Hepatocyte (in vitro differentiated cells): ENCODE measurements at places on chromosomes 5 and 9. TPM values are rescaled to one million over a fixed set of nuclear protein-coding genes. Genes with fewer than 3 reads are reported as not detected.

Gene PITX1
- 141 and 156 TPM in 2 replicates for polyA plus RNA-seq

Gene SPATA31C1
- not detected in 2 replicates for polyA plus RNA-seq

Gene ALG2
- polyA plus RNA-seq: 48.3 and 64.0 TPM in 2 replicates

Gene PHF19
- polyA plus RNA-seq: 25.4 and 30.9 TPM in 2 replicates

Gene BTNL9
- 0.11 and 1.4 TPM in 2 replicates for polyA plus RNA-seq

Gene RETREG1
- polyA plus RNA-seq: 24.0 and 24.3 TPM in 2 replicates

Gene OR1J2
- polyA plus RNA-seq: not detected in 2 replicates

Gene CNOT6
- polyA plus RNA-seq: 9.9 and 12.0 TPM in 2 replicates

Gene EHMT1
- 47.0 and 47.7 TPM in 2 replicates for polyA plus RNA-seq

GRCh38 chr5:9283021-9283420 lies 262.9 kb downstream of the SEMA5A start:
- no peak for DNase-seq
- H3K27me3 ChIP-seq: no peaks in the 10 kb centered on the region
- H3K4me1 ChIP-seq: peaks cover 6% of the 10 kb centered on the region
- H3K4me3 ChIP-seq: no peak overlapping the region
- no peak overlapping the region for H3K27ac ChIP-seq

GRCh38 chr5:157956271-157956885 lies 97.4 kb upstream of the CLINT1 start:
- H3K4me3 ChIP-seq: no peak overlapping the region
- no peaks in the 10 kb centered on the region for H3K4me1 ChIP-seq
- H3K27ac ChIP-seq: peak overlapping the region; percentile 63
- no peaks in the 10 kb centered on the region for H3K36me3 ChIP-seq
- H3K27me3 ChIP-seq: no peaks in the 10 kb centered on the region

GRCh38 chr5:146188358-146188757 lies 5.9 kb upstream of the LARS1 start:
- no peak overlapping the region for H3K27ac ChIP-seq
- no peaks in the 10 kb centered on the region for H3K36me3 ChIP-seq
- H3K4me3 ChIP-seq: no peak overlapping the region
- H3K27me3 ChIP-seq: no peaks in the 10 kb centered on the region
- no peak for DNase-seq

GRCh38 chr9:114889802-114890224 lies 40.6 kb downstream of the TNFSF8 start:
- H3K4me1 ChIP-seq: peaks cover 6% of the 10 kb centered on the region
- no peak overlapping the region for H3K4me3 ChIP-seq
- no peaks in the 10 kb centered on the region for H3K27me3 ChIP-seq
- H3K27ac ChIP-seq: no peak overlapping the region
- H3K36me3 ChIP-seq: no peaks in the 10 kb centered on the region

GRCh38 chr5:176427971-176428370 lies 11.6 kb upstream of the CLTB start:
- no peak overlapping the region for H3K4me3 ChIP-seq
- H3K36me3 ChIP-seq: no peaks in the 10 kb centered on the region
- H3K27me3 ChIP-seq: no peaks in the 10 kb centered on the region

DNA sequence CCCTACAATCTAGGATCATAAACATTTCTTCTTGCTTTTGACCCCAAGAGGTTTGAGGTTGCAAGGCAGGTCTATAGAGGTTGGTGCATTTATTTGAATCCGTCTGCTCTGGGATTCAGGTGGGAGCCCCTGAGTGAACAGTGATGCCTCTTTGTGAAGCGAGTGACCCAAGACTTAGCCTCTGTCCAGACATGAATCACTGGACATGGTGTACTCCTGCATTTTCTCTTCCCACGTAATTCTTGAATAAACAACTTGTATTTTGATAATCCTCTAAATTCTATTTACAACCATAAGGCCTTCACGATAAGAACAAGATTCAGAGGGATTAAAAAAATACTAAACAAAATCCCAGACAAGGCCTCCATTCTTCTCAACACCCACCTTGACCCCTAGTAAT lies 67.5 kb upstream of the PLPP6 start:
- no peak for DNase-seq
- H3K27me3 ChIP-seq: no peaks in the 10 kb centered on the region
- H3K36me3 ChIP-seq: no peaks in the 10 kb centered on the region
- peak overlapping the region; percentile 29 for H3K27ac ChIP-seq

GRCh38 chr9:33649463-33649862 lies 125.4 kb downstream of the ANKRD18B start:
- peaks cover 10% of the 10 kb centered on the region for H3K27me3 ChIP-seq
- no peaks in the 10 kb centered on the region for H3K4me1 ChIP-seq

- no peak for DNase-seq
- no peaks in the 10 kb centered on the region for H3K36me3 ChIP-seq
- no peaks in the 10 kb centered on the region for H3K4me1 ChIP-seq
- H3K27me3 ChIP-seq: no peaks in the 10 kb centered on the region
- H3K27ac ChIP-seq: no peak overlapping the region
- no peak overlapping the region for H3K4me3 ChIP-seq
Measured at GRCh38 chr9:97367729-97368128, 44.2 kb upstream of the TDRD7 start.

GRCh38 chr9:123749580-123750202 lies 180.2 kb downstream of the DENND1A start:
- peaks cover 4% of the 10 kb centered on the region for H3K4me1 ChIP-seq
- no peak overlapping the region for H3K4me3 ChIP-seq
- no peaks in the 10 kb centered on the region for H3K27me3 ChIP-seq
- no peak for DNase-seq
- no peaks in the 10 kb centered on the region for H3K36me3 ChIP-seq
- no peak overlapping the region for H3K27ac ChIP-seq

DNA sequence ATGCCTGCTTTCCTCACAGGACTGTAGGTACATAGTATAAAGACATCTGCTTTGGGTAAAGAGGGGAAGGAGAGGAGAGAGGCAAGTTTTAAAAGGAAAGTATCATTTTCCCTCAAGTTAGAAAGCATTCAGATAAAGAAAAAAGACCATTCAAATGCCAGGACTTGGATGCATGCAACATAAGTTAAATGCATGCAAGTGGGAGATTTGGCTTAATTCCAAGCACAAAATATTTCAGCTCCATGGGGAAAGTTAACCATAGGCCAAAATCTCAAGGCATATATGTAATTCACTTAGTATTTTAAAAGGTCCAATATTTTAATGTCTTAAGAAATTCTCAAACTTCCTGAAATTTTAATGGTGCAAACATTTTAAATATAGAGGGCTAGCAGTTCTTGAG lies 36.4 kb downstream of the POU5F2 start:
- H3K27me3 ChIP-seq: no peaks in the 10 kb centered on the region
- H3K4me3 ChIP-seq: no peak overlapping the region
- H3K36me3 ChIP-seq: no peaks in the 10 kb centered on the region
- no peak overlapping the region for H3K27ac ChIP-seq
- no peak for DNase-seq

- H3K36me3 ChIP-seq: no peaks in the 10 kb centered on the region
- no peaks in the 10 kb centered on the region for H3K4me1 ChIP-seq
- no peak for DNase-seq
- no peak overlapping the region for H3K27ac ChIP-seq
- H3K27me3 ChIP-seq: peaks cover 15% of the 10 kb centered on the region
- no peak overlapping the region for H3K4me3 ChIP-seq
Measured at GRCh38 chr5:1437876-1438559, 7.2 kb downstream of the SLC6A3 start.

DNA sequence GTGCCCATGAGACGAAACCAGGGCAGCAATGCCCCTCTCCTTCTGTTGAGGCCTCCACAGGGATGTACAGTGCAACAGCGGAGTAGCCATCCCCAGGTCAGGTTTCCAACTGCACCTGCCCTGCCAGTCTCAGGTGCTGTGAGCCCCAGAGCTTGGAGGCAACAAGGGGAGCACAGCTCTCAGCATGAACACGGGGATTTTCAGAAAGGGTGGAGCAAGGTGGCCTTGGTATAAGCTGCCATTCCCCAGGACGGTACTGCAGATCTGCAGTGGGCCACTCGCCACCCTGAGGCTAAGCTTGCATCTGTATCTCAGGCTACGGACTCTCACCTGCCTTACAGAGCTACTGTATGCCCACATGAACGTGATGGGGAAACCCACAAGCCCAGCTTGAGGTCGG lies 103.6 kb downstream of the GABBR2 start:
- H3K36me3 ChIP-seq: no peaks in the 10 kb centered on the region
- no peak for DNase-seq
- H3K27ac ChIP-seq: no peak overlapping the region
- H3K27me3 ChIP-seq: no peaks in the 10 kb centered on the region
- no peak overlapping the region for H3K4me3 ChIP-seq

- no peaks in the 10 kb centered on the region for H3K36me3 ChIP-seq
- no peaks in the 10 kb centered on the region for H3K4me1 ChIP-seq
- no peak overlapping the region for H3K4me3 ChIP-seq
Measured at GRCh38 chr5:88203981-88204750, 64.5 kb downstream of the TMEM161B start.
